H7 (cell line): ENCODE measurements at places on chromosomes 11 and 22.
A peak's percentile ranks its signal among the peaks of the same experiment; 100 is the strongest.

- peak; percentile 42 for DNase-seq
Observed at GRCh38 chr11:2451916-2452315, 7.1 kb downstream of the KCNQ1 start.

DNA sequence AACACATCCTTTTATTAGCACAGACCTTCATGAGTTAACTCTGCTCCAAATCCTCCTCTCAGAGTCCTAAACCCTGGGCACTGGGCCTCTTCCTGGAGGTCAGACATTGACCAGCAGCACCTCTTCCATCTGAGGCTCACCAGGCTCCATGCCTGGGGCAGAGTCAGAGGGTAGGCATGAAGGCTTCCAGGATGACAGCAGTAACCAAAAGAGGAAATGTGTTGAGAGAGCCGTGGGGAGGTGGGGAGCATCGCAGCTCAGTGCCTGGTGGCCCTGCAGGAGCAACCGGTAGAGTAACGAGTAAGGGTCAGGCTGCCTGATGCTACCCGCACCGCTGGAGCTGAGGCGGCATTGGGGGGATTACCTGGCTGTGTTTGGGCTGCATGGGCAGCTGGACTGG is 9.4 kb upstream of the NAV2 start:
- DNase-seq, result no peak

GRCh38 chr11:102414559-102414958 is 38.0 kb downstream of the TMEM123 start:
- DNase-seq, result no peak

- DNase-seq, result no peak
Observed at GRCh38 chr11:110475671-110476070, 45.9 kb downstream of the FDX1 start.

GRCh38 chr11:94007426-94007825 is 13.7 kb upstream of the HEPHL1 start:
- no peak for DNase-seq

DNA sequence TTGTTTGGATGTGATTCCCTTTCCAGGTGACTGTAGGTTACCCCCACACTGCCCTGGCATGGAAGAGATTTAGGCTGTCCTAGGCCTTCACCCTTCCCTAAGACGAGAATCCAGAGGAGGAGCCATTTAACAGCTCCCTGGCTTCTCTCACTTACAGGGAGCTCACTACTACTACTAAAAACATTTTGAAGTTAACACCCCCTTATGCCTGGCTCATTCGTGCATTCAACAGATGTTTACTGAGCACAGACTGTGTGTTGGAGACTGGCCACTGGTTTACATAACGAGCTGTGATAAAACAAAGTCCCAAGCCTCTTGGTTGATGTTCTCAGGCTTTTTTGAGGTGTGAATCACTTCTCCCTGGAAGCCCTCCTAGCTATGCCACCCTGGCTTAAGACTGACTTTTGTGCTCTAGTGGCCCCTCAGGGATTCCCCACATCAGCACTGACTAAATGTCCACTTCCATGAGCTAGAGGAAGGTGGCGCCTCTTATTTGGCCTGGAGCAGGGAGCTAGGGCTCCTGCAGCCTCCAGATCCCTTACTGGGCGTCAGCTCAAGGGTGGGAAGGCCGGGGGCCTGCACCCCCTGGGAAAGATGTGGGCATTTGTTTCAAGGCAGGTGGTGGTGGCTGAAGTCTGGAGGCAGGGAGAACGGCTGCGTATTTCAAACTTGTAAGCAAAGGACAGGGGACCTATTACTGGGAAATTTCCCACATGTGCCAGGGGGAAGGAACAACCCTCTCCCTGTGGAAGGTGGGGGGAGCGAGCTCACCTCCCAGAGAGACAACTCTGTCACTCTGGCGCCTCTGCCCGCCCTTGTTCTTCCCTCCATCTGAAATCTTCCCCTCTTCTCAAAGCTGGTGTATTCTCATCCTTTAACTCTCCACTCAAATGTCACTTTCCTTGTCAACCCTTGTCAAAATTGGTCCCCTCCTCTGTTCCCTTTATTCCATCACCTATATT is 19.4 kb upstream of the MALAT1 start:
- DNase-seq, result peak; percentile 82
